ENCODE measurements at places on chromosomes 3 and 15.

DNA sequence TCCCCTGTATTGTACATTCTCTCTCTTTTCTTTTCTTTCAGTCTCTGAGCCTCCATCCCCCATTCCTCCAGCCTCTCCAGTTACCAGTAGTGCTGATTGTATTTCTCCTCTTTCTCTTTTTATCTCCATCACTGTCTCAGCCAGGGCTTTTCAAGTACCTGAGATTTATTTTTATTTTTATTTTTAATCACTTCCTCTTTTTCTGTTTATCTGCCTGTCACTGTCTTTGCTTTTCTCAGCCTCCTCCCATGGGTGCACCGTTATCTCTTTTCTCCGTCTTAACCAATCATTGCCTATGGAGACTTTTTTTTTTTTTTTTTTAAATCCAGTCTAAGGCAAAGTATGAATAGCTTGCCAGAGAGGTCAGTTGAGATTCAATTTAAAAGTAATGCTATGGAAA is 359.3 kb downstream of the GAP43 start:
- no peak for ATAC-seq

DNA sequence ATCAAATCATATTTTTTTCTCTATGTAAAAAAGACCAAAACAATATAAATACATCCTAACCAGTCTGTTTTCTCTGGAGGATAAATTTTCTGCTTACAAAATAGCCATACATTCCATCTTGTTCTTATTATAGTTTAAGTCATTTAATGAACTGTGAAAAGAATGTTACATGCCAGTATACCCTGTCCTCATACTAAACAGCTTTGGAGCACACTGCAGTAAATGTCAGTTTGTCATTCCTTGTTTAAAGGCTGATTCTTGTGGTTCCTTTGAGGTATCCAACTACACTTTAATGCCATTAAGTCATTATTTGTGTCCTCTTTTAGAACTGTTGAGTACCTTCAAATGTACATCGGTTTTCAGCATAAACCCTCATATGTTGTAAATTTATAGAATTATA is 52.7 kb upstream of the DCBLD2 start:
- ATAC-seq = no peak

- peak; percentile 52 for ATAC-seq
Measured at GRCh38 chr3:38579551-38580449, 69.7 kb downstream of the SCN5A start.

DNA sequence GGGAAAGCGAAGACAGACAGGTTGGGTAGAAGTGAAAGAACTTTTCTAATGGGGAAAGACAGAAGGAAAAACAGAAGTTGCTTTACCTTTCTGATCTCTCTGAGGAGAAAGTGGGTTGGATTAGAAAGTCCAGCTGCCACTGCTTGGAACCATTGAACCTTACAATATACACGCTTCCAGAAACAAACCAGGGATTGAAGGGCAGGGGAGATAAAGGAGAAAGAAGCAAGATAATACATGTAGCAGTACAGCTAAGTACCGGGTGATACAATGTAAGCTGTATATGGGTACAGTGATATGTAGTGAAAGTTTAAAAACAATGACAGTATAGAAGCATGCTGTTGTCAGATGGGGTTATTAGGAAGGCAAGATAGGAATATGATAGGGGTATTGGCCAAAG is 684.4 kb downstream of the AGBL1 start:
- ATAC-seq = no peak

DNA sequence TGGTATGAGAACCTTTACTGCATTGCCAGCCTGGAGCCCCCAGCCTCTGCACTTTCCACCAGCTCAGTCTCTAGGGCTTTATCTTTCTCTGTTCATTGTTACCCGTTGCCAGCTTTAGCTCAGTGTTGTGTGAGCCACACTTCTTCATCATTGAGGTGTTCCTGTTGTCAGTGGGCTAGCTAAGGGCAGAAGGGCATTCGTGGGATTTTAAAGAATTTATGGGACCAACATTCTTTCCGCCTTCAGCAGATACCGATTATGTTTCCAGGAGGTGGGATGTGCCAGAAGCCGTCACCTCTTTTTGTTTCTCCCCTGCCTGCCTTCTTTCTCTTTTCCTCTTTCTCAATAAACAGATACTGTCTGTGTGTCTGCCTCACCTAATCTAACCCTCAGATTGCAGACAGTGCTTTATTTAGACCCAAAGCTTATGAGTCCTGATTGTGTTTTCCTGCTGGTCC is 64.5 kb downstream of the PGPEP1L start:
- ATAC-seq = no peak

DNA sequence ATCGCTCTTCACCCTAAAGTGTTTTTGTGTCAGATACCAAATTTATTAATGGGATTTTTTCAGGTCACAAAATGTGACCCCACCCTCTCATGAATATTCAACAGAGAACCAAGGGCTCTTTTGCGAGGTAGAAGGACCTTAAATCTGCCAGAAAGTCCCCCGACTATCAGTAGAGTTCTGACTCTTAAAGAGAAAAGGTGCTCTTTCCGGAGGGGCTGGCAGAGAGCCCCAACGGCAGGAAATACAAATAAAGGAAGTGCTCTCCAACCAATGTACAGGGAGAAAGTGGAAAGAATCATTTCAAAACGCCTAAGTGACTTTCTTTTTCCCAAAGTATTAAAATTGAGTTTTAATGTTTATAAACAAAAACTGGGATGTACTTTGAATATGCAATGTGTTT is 517.2 kb downstream of the FOXP1 start:
- no peak for ATAC-seq

DNA sequence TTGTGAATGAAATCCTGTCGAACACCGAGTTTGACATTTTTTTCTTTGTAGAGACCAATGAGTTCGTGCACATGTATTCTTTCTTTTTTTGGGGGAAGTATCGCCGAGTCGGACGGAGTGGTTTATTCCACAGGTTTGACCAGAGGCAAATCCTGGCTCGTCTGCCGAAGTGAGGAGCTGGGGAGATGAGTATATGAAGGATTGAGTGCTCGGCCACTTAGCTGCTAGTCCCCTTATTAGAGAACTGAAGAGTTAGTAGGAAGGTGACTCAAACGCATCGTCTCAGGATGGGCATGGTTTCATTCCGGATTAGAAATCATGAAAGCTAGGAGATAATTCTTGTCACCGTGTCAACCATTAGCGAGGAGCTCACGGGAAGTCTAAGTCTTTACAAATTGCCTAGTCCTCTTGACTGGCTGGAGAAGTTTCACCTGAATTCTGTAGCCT is 154.7 kb upstream of the GOLIM4 start:
- no peak for ATAC-seq

DNA sequence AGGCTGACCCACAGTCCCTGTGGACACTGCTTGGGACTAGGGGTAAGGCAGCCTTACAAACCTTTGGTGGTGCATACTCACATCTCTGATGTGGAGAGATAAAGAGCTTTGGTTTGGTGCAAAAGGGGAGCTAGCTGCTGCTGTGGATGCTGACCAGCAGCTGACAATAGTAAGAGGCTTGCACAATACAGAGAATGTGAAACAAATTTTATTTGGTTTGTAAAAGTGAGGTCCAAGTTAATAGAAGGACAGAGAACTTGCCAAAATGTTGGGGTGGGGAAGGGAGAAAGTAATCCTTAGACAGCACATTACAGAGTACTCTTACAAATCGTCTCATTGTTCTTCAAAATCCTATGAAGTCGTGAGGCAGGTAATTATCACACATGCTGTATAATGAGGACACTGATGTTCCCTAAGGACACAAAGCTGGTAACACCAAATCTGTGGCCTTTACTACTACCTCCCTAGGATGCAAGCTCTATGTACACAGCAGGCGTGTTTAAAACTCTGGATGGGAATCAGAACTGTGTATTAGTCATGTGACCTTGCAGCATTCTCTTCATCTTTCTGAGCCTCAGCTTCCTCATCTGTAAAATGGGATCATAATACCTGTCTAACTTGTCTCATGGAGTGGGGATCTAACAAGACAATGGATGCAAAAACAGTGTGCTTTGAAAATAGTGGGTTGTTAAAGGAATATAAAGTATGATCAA is 21.6 kb downstream of the ARHGAP31 start:
- no peak for ATAC-seq

- ATAC-seq = no peak
Measured at GRCh38 chr3:194132465-194133286, 3.3 kb upstream of the HES1 start.

- peak; percentile 90 for ATAC-seq
Measured at GRCh38 chr3:146598535-146598934, 6.6 kb downstream of the PLSCR5 start.

GRCh38 chr3:63287610-63288009 is 9.5 kb downstream of the SYNPR start:
- ATAC-seq = no peak

- ATAC-seq = peak; percentile 59
Measured at GRCh38 chr3:169085827-169086226, 577.7 kb downstream of the MECOM start.

DNA sequence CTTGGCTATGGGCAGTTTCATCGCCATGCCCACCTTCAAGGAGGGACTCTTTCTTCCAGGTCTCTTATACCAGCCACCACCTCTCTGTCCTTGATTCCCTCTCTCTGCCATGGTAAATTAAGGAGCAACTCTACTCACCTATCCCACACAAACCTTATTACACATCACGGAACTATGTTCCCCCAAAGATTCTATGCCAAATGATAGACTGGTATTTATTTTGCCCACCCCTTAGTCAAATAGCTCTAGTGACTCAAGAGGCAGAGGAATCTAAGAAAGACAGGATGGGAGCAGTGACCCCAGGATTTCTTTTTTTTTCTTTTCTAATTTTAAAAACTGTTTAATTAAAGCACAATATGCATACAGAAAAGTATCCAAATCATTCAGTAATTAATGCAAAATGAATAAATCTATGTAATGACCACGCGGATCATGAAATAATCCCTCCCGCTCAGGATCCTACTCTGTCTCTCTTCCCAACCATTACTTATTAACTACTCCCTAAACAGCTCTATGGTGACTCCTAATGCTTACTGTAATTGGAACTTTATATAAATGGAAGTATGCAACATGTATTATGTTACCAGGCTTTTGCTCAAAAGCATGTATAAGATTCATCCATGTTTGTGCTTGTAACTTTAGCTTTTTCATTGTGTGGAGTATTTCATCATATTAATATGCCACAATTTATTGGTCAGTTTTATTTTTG is 410.8 kb upstream of the RASGRP1 start:
- no peak for ATAC-seq

GRCh38 chr15:99386391-99386790 is 135.1 kb downstream of the LRRC28 start:
- no peak for ATAC-seq

DNA sequence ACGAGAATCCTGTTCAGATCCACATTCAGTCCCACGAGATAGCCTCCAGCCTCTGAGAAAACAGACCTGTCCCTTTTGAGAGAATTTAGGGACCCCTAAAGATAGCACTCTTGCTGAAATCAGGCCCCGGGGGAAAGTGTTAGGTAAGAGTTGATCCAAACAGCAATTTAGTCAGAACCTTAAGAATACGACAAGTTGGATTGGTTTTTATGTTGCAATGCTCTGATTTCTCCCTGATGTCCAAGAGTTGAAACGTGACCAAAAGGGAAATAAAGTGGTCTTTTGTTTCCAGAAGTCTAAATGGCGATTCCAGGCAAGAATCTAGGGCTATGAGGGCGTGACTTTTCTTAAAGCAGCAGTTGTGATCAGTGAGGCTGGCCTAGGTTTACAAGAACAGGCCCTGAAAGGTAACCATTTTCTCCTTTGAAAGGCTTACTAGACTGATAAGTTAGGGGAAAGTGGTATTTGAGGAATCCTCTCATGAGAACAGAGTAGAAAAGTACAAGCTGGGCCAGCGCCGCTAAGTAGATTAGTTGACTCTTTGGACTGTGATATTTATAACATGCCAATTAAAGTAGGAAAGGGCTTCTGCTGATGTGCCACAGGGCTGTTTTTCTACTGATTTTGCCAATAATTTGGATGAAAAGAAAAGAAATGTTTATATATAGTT is 4.9 kb downstream of the MAN2A2 start:
- no peak for ATAC-seq

DNA sequence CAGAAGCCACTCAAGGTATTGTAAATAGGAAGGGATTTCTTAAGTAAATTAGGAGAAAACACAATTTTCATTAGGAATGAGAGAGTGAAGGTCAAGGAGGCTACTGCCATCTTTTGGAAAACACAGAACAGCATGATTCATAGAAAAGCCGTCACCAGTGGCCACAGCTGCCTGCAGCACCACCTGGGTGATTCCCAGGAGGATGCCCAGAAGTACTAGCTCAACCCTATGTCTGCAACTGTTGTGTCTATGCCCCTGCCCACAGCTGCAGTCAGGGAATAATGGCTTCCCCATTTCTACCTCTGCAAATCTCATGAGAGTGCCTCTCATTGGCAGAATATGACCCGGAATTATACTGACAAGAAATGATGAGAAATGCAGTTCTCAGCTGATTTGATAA is 300.0 kb downstream of the IGSF11 start:
- ATAC-seq = no peak

GRCh38 chr3:83122774-83123350 is 1361.4 kb upstream of the GBE1 start:
- no peak for ATAC-seq

GRCh38 chr3:159488602-159489001 is 500.0 kb upstream of the IL12A start:
- ATAC-seq = no peak

DNA sequence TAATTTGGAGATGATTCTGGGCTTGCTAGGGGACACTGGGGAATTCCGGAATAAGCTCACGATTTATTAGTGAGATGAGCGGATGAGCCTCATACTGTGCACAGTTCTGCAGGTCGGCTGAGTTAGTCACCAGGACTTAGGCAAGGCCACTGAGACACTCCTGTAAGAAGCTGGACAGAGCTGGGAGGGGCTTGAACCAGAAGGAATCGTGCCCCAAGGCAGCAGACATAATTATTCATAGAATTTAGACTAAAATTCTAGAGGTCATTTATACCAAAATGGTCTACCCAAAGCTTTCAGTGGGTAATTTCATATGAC is 121.4 kb downstream of the VGLL4 start:
- ATAC-seq = no peak

GRCh38 chr3:66303491-66303901 is 82.7 kb downstream of the SLC25A26 start:
- ATAC-seq = no peak

DNA sequence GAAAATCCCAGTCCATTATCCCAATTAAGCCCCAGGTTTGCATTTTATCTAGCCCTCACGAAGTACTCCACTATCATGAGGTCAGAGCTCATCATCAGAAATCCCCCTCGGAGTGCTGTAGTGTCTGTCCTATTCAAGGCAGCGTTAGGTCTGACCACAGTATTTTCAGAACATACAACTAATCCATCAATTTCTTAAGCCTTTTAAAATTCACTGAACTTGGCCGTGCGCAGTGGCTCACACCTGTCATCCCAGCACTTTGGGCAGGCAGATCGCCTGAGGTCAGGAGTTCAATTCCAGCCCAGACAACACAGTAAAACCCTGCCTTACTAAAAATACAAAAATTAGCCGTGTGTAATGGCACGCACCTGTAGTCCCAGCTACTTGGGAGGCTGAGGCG is 11.9 kb downstream of the VGLL4 start:
- ATAC-seq = no peak

DNA sequence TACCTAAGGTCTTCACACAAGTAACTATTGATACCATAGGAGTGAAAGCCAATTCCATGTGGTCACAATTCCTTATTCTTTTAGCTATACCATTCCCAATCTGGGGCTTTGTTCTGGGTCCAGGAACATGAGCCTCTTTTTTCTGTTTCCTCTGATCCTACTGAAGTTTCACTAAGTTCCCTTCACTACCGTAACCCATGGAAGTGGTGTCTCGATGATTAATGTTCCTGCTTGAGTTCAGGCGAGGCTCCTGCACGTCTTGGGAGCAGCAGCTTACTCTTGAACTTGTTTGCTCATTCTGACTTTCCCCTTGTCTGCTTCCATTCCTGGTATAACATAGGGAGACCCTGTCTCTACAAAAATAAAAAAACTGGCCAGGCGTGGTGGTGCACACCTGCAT is 23.6 kb downstream of the ZNF592 start:
- peak; percentile 24 for ATAC-seq

- ATAC-seq = peak; percentile 18
Measured at GRCh38 chr3:143970773-143971358, 757 bp upstream of the DIPK2A start.
